ENCODE measurements at places on chromosomes 2 and 18.

GRCh38 chr2:73830871-73831401, 2.2 kb downstream of the STAMBP start:
- DNase-seq = no peak

DNA sequence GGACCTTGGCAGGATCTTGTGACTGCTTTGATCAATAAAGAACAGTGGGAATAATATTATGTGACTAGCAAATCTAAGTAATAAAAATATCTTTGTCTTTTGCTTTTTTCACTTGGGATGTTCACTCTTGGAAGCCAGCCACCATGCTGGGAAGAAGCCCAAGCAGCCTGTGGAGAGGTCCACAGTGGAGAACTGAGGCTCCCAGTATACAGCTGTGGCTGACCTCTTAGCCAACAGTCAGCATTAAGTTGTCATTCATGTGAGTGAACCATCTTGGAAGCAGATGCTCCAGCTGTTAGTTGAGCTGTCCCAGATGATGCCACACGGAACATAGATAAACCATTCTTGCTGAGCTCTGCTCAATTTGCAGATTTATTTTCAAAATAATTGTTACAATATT, 160.0 kb downstream of the OSR1 start:
- no peak for DNase-seq

GRCh38 chr2:6545336-6545735, 320.4 kb downstream of the CMPK2 start:
- no peak for DNase-seq

GRCh38 chr2:197707316-197708213, 2.4 kb downstream of the MARS2 start:
- DNase-seq = peak; percentile 45

DNA sequence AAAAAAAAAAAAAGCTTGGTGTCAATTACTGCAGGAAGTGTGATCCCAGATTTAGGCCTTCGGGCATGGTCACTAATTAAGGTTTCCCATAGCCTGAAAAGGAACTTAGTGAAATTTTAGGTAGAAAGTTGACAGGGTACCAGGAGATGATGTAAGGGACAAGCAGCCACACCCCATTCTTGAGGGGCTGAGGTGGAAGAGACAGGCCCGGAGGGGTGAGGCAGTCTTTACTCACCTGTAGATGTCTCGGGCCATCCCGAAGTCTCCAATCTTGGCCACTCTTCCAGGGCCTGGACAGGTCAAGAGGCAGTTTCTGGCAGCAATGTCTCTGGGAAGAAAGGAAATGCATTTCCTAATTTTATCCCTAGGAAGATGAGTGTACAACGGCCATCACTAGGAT, 94.3 kb downstream of the CLIP4 start:
- no peak for DNase-seq

DNA sequence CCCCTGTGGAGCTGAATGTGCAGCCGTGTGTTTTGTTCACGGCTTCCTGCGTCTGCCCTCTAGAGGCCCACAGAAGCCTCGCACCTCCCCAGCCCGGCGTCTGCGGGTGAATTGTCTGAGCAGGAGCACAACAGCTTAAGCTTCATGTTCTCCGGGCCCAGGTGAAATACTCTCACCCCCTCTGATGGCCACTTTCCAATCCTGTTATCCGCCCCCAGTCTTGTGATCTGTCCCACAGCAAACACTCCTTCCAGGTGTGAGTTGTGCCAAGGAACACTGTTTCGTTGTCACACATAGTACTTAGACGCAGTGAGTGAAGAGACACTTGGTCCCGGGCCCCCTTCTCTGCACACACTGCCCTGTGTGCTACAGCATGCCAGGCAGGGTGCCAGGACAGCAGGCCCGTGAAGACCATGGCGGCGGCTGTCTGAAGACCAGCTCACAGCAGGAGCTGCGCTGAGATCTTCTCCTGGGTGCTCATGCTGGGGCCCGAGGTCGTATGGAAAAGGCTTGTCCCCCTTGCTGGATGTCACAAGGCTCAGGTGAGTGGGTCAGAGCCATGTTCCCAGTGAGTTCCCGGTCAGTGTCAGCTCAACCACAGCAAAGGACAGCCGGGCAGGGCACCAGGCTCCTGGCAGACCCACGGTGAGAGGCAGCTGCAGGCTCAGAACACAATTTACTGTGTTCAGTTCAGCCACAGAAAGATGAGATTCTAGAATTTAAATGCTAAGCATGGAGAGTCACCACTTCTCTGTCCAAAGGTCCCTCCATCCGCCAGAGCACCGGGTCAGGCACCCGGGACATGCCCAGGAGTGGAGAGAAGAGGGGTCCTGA, 6.8 kb upstream of the PXDN start:
- DNase-seq = peak; percentile 40

DNA sequence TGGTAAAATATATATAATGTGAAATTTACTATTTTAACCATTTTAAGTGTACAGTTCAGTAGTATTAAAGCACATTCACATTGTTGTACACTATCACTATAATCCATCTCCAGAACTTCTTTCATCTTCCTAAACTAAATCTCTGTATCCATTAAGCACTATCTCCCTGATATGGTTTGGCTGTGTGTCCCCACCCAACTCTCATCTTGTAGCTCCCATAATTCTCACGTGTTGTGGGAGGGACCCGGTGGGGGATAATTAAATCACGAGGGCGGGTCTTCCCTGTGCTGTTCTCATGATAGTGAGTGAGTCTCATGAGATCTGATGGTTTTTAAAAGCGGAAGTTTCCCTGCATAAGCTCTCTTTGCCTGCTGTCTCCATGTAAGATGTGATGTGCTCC, 178.9 kb upstream of the NABP1 start:
- no peak for DNase-seq

GRCh38 chr2:20106746-20107145, 55.3 kb upstream of the LAPTM4A start:
- no peak for DNase-seq

- DNase-seq = no peak
Observed at GRCh38 chr2:96549967-96550786, 13.6 kb downstream of the ARID5A start.

- no peak for DNase-seq
Observed at GRCh38 chr2:216327447-216327935, 44.8 kb downstream of the MARCHF4 start.

All from germinal center (tissue), 1 donor.